Esophagus (tissue), 2 donors: ENCODE measurements at places on chromosomes 1 and 21. TPM values are rescaled to one million over a fixed set of nuclear protein-coding genes. Genes with fewer than 3 reads are reported as not detected.

The KIRREL1 gene
- polyA plus RNA-seq, result 3.7 TPM

The SLAMF9 gene
- 0.14 TPM for polyA plus RNA-seq

The TSHB gene
- polyA plus RNA-seq, result not detected

The MYOG gene
- polyA plus RNA-seq, result not detected

The OR1C1 gene
- polyA plus RNA-seq, result not detected

The TMEM53 gene
- 3.5 TPM for polyA plus RNA-seq

The HSPA6 gene
- 0.79 TPM for polyA plus RNA-seq

The MTR gene
- polyA plus RNA-seq, result 3.6 TPM

The WNT3A gene
- 1.3 TPM for polyA plus RNA-seq

The MXRA8 gene
- 14.7 TPM for polyA plus RNA-seq

The OR2M3 gene
- polyA plus RNA-seq, result not detected

The NPHS2 gene
- not detected for polyA plus RNA-seq

The DNAJC28 gene
- polyA plus RNA-seq, result 1.2 TPM

The RPE65 gene
- polyA plus RNA-seq, result not detected

The CNR2 gene
- 0.02 TPM for polyA plus RNA-seq

The SH2D2A gene
- 0.90 TPM for polyA plus RNA-seq

The ANKRD35 gene
- 13.9 TPM for polyA plus RNA-seq

The CRYAA gene
- not detected for polyA plus RNA-seq

The S100A7 gene
- 689 TPM for polyA plus RNA-seq

The RNF19B gene
- 10.7 TPM for polyA plus RNA-seq

The GMEB1 gene
- 3.2 TPM for polyA plus RNA-seq

The LRRC38 gene
- polyA plus RNA-seq, result 0.04 TPM

The OR10Z1 gene
- polyA plus RNA-seq, result not detected

The CIART gene
- polyA plus RNA-seq, result 4.9 TPM

The EFNA4 gene
- polyA plus RNA-seq, result 16.2 TPM

The RGL1 gene
- 1.6 TPM for polyA plus RNA-seq

The OPTC gene
- not detected for polyA plus RNA-seq

The MFAP2 gene
- 1.5 TPM for polyA plus RNA-seq

The GPR61 gene
- polyA plus RNA-seq, result not detected

The TRIM46 gene
- 0.47 TPM for polyA plus RNA-seq

The KLF18 gene
- polyA plus RNA-seq, result not detected

The C1orf141 gene
- polyA plus RNA-seq, result not detected

The OLFML2B gene
- 0.29 TPM for polyA plus RNA-seq

The SPRR2F gene
- 104 TPM for polyA plus RNA-seq

The SPOCD1 gene
- 0.13 TPM for polyA plus RNA-seq
